GM12878 (cell line): ENCODE measurements at places on chromosomes 2 and 18. TPM values are rescaled to one million over a fixed set of nuclear protein-coding genes. Genes with fewer than 3 reads are reported as not detected.

Gene EVX2
- not detected in 2 replicates for total RNA-seq

Gene HOXD13
- total RNA-seq, result not detected in 2 replicates

Gene PTPRN
- not detected in 2 replicates for total RNA-seq

Gene POTEC
- total RNA-seq, result not detected in 2 replicates

GRCh38 chr2:164797627-164798026 lies 44.0 kb downstream of the COBLL1 start:
- no peak for DNase-seq

DNA sequence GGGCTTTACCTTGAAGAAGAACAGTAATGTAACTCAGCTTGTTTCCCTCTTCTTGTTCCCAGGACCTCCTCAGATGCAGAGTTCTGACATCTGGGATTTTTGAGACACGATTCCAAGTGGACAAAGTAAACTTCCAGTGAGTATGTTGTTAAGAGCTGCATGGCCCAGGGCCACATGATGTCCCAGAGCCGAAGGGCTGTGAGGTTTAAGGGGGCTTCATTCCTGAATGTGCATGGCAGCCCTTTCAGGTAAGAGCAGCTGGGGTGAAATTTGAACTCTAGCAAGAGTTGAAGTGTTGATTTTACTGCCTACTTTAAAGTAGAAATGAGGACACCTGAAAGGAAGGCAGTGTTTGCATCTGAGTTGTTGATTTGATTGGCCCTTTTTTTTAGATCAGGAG lies 13.3 kb downstream of the CHMP1B start:
- DNase-seq, result no peak

GRCh38 chr2:127674241-127675209 lies 805 bp downstream of the LIMS2 start:
- no peak for DNase-seq

DNA sequence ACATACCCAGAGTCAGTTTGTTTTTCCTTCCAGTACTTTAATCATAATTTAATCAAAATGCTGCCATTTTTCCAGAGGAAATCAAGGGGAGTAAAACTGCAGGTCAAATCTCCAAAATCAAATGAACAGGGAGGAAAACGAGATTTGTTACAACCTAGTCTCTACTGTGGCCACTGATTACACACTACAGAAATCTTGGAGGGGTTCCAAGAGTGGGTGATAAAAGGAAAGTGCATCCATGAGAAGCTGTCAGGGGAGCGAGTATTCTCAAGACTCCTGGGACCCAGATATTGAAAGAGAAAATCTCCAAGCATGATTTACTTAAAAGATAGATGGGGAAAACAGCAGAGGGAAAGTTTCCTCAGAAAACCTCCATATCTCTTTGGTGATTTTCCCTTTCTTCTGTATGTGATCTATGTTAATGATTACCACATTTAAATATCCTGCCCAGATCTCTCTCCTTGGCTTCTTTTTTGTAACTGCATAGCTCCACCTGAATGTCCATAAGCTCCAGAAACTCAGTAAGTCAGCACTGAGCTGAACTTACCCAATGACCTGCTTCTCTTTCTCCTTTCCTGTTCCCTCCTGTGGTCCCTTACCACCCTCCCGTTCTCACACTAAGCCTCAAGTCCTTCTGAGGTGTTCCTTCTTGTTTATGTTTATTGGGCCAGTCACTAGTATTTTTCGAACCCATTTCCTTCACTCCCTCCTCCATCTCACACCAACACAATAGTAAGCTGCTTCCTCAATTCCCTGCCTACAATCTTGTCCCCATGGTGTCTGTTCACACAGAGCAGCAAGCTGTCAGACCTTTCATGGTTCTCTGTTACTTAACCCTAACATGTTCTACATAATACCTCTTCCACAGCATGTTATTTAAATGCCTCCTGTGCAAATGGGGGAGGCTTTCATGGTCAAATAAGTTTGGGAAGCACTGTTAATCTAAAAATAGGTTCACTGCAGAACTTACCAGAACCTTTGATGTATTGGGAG lies 73.9 kb upstream of the TWSG1 start:
- no peak for DNase-seq

DNA sequence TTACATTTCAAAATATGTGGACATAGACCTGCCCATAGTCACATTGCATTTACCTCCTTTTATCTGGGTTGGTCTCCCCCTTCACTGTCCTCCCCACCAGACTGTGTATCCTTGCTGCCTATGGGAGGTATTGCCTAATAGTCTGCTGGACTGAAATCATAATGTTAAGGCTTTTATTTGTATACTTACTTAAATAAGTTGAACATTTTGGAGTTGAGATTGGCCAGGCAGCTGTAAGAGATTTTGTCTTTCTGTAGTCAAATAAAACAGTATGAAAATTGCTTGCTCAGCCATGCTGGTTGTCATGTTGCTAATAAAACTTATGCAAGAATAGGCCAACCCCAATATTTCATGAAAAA lies 280.9 kb downstream of the PTPRM start:
- DNase-seq, result no peak

DNA sequence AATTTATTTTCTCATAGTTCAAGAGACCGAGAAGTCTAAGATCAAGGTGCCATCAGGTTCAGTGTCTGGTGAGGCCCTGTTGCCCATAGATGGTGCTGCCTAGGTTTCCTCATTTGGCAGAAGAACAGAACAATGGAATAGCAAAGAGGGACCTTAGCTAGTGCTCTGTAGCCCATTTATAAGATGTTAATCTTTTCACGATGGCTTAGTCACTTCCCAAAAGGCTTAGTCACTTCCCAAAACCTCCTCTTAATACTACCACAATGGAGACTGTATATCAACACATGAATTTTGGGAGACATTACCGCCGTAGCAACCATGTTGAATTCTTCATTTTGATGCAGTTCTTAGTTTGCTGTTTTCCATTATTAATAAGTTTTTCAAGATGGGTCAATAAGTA lies 246.3 kb upstream of the NRP2 start:
- no peak for DNase-seq

DNA sequence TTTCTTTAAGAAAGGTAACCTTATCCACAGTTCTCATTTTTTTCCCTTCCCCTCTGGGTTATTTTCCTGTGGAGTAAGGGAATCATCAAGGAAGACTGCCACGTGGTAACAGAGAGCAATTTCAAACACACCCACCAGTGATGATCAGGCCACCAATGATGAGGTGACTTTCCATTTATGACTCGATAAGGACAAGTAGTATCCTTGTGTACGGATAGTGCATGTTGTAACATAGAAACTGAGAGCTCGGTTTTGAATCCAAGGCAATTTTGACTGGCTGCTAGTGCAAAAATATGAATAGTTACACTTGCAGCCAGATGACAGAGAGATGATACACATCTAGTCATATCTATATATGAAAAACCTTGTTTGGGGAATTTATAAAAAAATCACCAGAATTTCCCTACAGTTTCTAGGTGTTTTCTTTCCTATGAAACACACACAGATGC lies 143.6 kb upstream of the TCF4 start:
- DNase-seq, result no peak

DNA sequence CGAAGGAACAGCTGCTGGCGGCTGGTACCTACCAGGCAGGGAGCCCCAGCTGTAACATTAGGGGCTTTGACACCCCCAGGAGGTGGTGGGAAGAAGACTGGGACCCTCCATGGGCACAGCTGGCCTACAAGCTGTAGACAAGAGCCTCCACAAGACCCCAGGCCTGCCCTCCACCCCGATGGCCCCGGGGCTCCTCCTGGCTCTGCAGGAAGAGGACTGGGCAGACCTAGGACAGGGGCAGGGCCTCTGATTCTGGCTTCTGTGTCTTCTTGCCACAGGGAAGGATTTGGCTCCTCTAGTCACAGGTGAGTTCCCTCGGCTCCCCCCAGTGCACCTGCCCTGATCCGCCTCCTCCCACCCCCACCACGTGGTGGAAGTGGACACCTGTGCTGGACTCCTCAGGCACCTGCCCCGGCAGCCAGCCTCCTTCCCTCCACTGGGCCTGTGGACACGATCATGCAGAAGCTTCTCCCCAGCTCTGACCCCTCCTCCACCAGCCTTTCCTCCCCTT lies 53.4 kb upstream of the ODC1 start:
- DNase-seq, result no peak

GRCh38 chr2:18903750-18904149 lies 314.4 kb upstream of the NT5C1B start:
- DNase-seq, result no peak

DNA sequence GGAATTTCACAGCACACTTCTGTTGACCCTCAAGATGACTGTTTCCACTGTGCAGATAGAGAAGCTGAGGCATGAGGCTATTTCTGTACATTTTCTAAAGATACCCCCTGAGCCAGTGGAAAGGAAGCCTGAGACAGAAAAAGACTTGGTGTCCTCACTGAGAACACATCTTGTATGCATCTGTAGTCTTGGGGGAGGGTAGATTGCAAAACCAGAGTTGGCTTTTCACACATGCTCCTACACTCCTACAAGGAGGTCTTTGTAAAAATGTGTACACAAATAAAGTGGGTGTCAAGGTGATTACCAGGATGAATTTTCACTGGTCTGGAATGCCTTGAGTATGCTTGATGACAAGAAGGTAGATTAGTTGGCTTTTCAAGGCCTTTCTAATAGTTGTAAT lies 98.0 kb downstream of the KCTD18 start:
- no peak for DNase-seq

DNA sequence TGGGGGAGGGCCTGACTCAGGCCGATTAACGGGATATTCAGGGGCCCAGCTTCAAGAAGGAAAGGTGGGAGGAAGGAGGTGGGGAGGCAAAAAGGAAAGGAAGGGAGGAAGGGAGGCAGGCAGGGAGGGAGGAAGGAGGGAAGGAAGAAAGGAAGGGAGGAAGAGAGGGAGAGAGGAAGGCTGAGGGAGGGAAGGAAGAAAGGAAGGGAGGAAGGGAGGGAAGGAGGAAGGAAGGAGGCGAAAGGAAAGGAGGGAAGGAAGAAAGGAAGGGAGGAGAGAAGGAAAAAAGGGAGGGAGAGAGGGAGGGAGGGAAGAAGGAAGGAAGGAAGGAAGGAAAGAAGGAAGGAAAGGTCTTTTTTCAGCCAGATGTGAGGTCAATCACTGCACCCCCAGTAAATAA lies 85.3 kb downstream of the C1QL2 start:
- no peak for DNase-seq

- DNase-seq, result no peak
These were observed 555.5 kb downstream of the ARHGAP15 start for GRCh38 chr2:143684551-143685320.

GRCh38 chr2:240468303-240469238 lies 33.1 kb downstream of the GPC1 start:
- no peak for DNase-seq

- no peak for DNase-seq
These were observed 36.8 kb downstream of the PARD6G start for GRCh38 chr18:80210312-80211083.

DNA sequence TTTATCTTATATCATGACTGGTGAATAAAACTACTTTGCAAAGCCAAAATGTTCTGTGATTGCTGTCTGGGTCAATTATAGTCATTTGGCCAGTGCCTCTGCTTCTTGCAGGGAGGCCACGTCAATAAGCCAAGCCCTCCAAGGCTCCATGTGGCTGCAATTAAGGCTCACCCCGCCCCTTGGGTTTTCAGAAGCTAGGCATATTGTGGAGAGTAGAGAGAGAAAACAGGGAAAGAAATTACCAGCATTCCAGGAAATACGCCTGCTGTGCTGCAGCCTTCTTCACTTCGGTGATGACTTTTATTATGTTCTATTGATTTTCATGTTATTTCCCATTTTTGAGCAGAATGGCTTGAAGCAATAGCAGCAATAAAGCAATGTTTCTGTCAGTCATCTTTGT lies 319.7 kb downstream of the SOX11 start:
- no peak for DNase-seq

- no peak for DNase-seq
These were observed 30.6 kb downstream of the CYP26B1 start for GRCh38 chr2:72117029-72117428.

GRCh38 chr2:86661333-86661732 lies 37.7 kb upstream of the RNF103 start:
- no peak for DNase-seq

DNA sequence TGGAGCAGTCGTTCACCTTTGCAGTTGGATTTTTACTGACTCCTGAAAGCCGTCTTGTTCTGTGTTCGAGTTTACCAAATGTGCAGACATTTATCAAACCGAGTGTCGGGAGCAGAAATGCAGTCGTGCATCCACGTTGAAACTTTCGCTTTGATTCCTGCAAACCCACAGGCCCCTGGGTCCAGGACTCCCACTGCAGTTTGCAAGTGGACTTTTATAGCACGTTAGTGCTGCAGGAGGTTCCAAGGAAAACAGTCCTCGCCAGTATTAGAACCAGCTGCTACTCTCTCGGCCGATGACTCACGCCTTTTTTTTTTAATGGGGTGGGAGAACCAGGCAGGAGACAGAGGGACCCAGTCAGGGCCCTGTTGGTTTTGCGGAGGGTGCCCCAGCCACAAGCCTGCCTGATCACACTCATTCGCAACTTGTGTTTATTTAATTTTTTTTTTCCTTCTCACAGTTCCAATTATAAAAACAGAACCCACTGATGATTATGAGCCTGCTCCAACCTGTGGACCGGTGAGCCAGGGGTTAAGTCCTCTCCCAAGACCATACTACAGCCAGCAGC lies 90.1 kb downstream of the NFATC1 start:
- no peak for DNase-seq

DNA sequence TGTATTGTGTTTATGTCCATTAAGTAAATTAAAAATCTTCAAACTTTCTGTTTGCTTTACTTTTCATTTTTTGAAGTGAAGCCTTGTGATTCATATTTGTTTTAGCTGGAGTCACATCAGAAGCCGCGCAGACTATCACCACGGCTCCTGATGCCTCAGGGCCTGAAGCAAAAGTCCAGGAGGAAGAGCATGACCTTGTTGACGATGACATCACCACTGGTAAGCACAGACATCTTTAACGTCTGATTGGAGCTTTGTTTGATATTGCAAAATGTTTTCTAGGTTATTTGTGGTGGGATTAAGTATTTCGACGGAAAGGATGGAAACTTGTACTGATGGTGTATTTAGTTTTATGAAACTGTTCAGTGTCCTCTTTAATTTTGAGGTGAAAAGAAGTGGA lies 164.8 kb downstream of the WDR7 start:
- DNase-seq, result no peak

DNA sequence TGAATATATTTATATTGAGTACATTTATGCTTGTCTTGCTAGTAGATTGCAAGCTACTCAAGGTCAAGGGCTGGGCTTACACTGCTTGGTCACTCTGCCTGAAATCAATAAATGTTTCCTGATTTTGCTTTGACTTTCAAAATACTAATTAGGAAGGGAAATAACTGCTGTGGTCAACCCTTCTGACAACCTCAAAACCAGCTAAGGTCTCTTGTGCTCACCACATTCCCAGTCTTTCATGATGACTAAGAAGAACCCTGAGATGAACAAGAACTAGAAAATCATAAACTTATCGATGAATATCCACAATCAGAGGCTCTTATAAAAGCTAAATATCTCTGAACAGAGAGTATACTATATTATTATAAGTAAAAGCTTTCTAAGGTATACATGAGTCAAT lies 33.3 kb downstream of the ABCB11 start:
- DNase-seq, result no peak

- no peak for DNase-seq
These were observed 689 bp downstream of the OST4 start for GRCh38 chr2:27070653-27071276.
